ENCODE measurements at places on chromosomes 12 and 14. TPM values are rescaled to one million over a fixed set of nuclear protein-coding genes. Genes with fewer than 3 reads are reported as not detected.

DNA sequence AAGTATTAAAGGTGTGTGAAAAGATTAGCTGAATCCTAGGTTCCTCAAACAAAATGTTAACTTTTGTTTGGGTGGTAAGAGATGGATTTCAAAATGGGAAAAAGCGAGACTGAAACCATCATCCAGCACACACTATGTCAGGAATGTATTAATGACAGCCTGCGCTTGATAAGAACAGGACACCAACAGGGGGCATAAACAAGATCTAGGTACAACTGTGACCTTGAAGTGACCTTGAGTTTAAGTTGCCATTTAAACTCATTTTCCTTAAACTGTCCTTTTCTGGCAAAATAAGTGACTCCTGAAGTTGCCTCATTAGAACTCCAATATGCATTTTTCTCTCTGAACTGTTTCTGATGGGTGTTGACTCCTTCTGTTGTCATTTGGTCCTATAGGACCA is 17.1 kb downstream of the PRKCH start:
- DNase-seq = no peak

GRCh38 chr14:81435048-81435390 is 34.9 kb upstream of the STON2 start:
- DNase-seq = no peak

DNA sequence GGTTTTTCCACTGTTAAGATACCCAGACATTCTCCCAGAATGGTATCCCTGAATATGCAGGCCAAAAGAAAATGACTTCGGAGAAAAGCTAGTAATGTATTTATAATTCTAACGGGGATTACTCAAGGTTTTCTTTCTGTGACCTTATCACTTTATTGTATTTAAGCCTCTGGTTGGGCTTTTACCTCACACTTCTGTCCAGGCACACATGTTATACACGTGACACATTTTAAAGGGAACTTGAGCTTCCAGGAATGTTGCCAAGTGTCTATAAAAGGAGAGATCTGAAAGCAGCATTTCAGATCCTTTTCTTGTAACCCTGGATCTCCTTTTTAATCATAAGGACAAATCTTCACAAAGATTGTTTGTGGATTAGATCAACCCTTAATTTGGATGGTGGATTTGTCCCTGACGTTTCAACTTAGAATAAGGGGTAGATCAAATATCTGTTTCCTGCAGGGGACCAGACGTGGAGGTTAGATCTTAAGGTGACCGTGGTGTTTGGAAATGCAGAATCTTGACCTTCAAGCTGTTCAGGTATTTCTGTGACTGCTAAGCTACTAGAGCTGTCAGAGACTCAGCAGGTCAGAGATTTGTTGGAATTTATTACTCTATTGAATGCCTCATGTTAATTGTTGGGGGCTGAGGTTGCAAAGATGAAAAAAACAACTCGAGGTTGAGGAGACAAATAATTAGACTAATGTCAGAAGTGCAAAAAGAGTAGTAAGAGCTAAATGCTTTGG is 1.5 kb downstream of the CIPC start:
- DNase-seq = no peak

DNA sequence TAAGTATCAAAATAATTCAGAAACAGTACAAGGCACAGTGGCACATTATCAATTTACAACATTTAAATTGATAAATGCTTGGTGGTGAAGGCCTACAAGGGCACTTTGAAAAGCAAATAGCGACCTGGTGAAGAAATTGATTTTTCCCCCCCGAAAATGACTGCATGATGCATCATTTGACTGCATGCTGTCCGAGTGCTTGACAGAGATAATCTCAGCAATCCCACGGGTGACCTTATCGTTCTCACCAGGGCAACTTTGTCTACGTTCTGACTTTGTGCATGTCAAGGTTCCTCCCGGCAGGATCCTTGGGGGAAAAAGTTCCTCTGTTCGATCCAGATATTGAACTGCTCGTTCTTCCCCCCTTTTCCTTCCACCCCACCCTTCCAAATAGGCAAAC is 384.8 kb downstream of the EGLN3 start:
- no peak for DNase-seq

GRCh38 chr14:50087341-50088116 is 28.8 kb downstream of the VCPKMT start:
- DNase-seq = no peak

DNA sequence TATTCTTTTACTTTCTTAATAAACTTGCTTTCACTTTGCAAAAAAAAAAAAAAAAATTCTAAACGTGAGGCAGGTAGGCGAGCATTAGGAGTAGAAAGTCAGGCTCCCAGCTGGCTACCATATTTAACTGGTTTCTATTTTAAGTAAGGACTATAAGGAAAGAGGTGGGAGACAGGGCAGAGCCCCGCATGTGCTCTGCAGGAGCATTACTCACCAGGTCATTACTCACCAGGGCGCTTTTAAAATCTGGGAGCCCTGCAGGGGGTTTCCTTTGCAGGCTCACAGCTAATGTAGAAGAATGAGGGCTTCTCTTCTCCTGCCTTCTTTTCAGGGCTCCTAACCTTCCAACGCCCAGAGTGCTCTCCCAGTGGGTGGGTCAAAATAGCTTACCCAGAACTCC is 14.0 kb upstream of the DPF3 start:
- DNase-seq = peak; percentile 17

DNA sequence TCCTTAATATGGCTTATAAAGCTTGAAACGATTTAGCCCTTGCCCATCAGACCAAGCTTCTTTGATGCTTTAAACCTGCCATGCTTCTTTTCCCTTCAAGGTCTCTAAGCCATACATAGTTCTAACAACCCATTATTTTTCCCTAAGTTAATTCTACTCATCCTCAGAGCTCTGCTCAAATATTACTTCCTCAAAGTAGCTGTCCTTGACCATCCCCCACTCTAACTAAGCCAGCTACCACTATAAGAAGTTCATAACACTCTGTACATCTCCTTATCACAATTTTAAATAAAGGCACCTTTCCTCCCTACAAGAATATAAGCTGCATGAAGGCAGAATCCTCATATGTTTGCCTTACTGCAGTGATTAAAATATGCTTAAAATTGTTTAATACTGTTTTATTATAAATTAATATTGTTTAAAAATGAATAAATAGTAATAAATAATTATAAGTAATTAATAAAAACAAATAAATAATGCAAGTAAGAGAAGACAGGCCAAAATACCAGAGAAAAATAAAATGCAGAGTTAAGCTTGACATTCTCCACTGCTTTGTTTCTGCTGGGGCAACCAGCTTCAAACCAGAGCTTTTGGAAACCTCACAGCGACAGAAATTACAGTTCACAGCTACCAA is 76.8 kb downstream of the NUMB start:
- no peak for DNase-seq

GRCh38 chr14:100619396-100620254 is 32.4 kb upstream of the BEGAIN start:
- DNase-seq = no peak

DNA sequence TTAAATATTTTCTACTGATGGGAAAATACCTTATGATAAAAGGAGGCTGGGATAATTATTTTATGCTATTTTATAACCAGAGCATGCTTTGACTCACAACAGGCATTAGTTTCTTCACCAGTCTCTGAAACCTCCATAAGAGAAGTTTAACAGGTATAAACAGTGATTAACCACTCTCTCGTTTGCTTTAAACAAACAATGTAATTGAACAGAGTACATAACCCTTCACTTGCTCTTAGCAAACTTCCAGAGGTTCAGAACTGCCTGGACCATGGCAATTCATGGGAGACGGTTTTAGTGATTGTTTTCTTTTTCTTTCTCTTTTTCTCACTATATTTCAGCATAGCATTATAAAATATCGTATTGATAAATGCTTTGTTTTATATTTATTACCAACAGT is 35.3 kb downstream of the CFAP251 start:
- no peak for DNase-seq

DYRK4 gene
- 24.6 TPM for total RNA-seq
